H9 (cell line): ENCODE measurements at places on chromosomes 11 and 22. TPM values are rescaled to one million over a fixed set of nuclear protein-coding genes. Genes with fewer than 3 reads are reported as not detected.

- peak; percentile 31 for DNase-seq
Observed at GRCh38 chr11:15843309-15843872, 513.0 kb downstream of the SOX6 start.

DNA sequence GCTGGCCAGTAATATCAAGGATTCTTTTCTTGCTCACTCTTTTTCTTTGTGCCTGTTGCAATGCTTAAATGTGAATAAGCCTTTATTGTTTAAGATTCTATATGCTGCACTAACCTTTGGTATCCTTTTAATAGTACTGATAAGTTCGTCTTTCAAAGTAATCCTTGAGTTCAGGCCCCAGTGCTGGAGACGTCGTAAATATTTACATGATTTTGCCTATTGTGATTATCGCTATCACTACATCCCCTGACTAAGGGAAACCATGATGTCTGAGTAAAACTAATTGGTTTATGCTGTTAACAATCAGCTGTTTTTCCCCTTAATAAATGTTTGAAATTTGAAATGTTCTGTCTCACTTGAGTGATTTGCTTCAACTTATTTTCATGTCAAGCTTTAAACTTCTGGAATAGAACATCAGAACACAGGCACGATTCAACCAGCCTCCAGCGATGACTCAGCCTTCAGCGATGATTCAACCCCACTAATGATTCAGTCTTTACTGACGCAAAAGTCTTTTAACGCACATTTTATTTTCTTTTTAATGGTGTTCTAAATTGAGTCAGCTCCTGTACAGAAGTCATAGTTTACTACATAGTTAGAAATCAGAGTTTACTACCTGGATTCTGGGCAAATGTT, 3.9 kb downstream of the HTATIP2 start:
- no peak for DNase-seq

Gene LDLRAD3
- total RNA-seq: 11.5 and 12.1 TPM in 2 replicates

- no peak for DNase-seq
Observed at GRCh38 chr22:36863979-36864378, 3.2 kb downstream of the NCF4 start.

Gene MPPED1
- total RNA-seq: 0.18 and 0.28 TPM in 2 replicates

- DNase-seq: no peak
Observed at GRCh38 chr11:128328955-128329551, 258.3 kb downstream of the ETS1 start.

Gene HPX
- total RNA-seq: 1.0 and 1.2 TPM in 2 replicates
